Activated naive CD8-positive, alpha-beta T cell treated with anti-CD3 and anti-CD28 coated beads, Interleukin-2, amount 10 ng/mL, durations not matched to agents 7 days and 5 days (primary cell): ENCODE measurements at places on chromosomes 16 and 17. TPM values are rescaled to one million over a fixed set of nuclear protein-coding genes. Genes with fewer than 3 reads are reported as not detected.

GRCh38 chr16:28182801-28183200, 29.0 kb downstream of the XPO6 start:
- peak overlapping the region; percentile 90 for H3K27ac ChIP-seq
- peak overlapping the region; percentile 75 for H3K4me3 ChIP-seq
- no peak for DNase-seq
- H3K27me3 ChIP-seq, result no peaks in the 10 kb centered on the region
- H3K4me1 ChIP-seq, result peaks cover 73% of the 10 kb centered on the region
- peaks cover 33% of the 10 kb centered on the region for H3K36me3 ChIP-seq

- H3K27ac ChIP-seq, result no peak overlapping the region
- H3K4me1 ChIP-seq, result no peaks in the 10 kb centered on the region
- no peak overlapping the region for H3K4me3 ChIP-seq
- no peak for DNase-seq
These were observed 218.8 kb downstream of the SNX29 start for GRCh38 chr16:12195296-12195695.

Gene P2RX5
- total RNA-seq, result 19.0 TPM

Gene C17orf107
- 1.9 TPM for total RNA-seq

GRCh38 chr16:88356727-88357199, 26.0 kb upstream of the ZNF469 start:
- H3K27me3 ChIP-seq, result peaks cover 7% of the 10 kb centered on the region
- H3K4me3 ChIP-seq, result no peak overlapping the region
- DNase-seq, result no peak
- H3K27ac ChIP-seq, result no peak overlapping the region

DNA sequence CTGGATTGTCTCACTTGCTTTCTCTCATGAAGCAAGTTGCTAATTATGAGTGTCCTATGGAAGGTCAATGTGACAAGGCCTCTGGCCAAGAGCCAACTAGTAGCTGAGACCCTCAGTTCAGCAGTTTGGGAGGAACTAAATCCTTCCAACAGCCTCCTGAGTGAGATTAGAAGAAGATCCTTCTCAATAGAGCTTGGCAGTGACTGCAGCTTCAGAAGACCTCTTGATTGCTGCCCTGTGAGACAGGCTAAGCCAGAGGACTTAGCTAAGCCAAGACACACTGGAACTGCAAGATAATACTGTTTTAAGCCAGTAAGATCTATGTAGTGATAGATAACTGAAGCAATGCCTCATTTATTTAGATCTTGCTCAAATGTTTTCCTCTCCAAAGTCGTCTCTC, 34.3 kb downstream of the PCTP start:
- peaks cover 6% of the 10 kb centered on the region for H3K27me3 ChIP-seq
- no peaks in the 10 kb centered on the region for H3K4me1 ChIP-seq
- no peak for DNase-seq

Gene SLFN11
- total RNA-seq, result 47.5 TPM

Gene DPEP1
- not detected for total RNA-seq

Gene C16orf54
- 84.2 TPM for total RNA-seq

DNA sequence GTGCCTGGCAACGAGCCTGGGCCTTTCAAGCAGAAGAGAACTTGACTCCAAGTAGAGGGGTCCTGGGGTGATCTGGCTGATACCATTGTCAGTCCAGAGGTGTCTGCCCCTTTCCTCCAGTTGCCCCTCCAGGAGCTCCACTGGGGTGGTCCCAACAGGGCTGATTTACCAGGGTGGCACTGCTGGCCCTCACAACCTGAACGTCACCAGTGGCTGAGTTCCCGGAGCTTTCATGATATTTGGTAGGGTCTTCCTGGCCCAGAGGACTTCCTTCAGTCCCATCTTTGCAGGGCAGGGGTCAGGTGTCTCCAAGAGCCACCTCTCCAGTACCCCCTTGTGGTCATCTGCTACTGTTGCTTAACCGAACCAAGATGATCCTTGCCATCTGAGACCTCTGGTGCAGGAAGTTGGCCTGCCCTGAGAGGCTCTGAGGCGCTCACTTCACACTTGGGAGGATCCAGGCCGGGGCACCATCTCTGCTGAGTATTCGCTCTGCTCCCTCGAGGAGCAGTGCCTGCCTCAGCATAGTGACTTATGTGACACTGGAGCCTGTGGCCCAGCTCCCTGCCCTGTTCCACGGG, 3.5 kb downstream of the LIMD2 start:
- peak overlapping the region; percentile 98 for H3K4me3 ChIP-seq
- DNase-seq, result peak; percentile 59
- H3K27ac ChIP-seq, result peak overlapping the region; percentile 99
- peaks cover 29% of the 10 kb centered on the region for H3K36me3 ChIP-seq
